GM23338 (cell line): ENCODE measurements at places on chromosomes 16 and 17.
A peak's percentile ranks its signal among the peaks of the same experiment; 100 is the strongest.

GRCh38 chr17:48478224-48479013 is 48.4 kb upstream of the SKAP1 start:
- no peak for DNase-seq

DNA sequence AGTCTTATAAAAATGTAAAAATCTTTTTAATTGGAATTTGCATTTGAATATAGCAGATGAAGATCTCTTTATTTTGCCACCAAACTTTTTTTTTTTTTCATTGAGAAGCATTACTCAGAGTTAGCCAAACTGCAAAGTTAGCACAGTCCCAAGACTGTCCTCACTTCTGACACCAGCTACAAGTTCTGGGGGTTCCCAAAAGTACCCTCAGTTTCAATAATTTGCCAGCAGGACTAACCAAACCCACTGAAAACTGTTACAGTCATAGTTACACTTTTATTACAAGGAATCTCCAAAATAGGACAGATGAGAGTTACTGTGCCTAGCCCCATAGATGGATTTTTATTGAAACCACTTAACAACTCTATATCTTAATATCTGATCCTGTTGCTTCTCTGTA is 144.1 kb downstream of the CHD9 start:
- DNase-seq, result no peak

DNA sequence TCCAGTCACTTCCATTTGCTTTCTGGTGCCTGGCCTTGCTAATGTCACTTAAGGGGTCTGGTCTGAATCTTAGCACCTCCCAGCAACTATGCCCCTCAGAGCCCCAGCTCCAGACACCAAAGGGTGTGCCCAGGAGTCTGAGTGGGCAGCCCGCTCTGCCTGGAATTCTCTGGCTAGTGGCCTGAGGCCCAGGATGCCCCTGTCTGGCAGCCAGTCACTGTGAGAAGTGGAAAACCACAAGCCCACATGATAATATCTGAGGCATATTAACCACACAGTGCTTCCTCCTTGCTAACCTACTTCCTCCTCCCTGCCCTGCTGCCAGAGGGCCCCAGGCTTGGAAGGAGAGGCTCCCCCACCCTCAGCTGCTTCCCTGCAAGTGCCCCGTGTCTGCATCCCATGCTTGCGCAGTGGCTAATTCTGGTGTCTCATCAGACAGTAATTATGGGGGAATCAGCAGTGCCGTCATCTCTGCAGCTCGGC is 14.0 kb downstream of the SRCIN1 start:
- no peak for DNase-seq

DNA sequence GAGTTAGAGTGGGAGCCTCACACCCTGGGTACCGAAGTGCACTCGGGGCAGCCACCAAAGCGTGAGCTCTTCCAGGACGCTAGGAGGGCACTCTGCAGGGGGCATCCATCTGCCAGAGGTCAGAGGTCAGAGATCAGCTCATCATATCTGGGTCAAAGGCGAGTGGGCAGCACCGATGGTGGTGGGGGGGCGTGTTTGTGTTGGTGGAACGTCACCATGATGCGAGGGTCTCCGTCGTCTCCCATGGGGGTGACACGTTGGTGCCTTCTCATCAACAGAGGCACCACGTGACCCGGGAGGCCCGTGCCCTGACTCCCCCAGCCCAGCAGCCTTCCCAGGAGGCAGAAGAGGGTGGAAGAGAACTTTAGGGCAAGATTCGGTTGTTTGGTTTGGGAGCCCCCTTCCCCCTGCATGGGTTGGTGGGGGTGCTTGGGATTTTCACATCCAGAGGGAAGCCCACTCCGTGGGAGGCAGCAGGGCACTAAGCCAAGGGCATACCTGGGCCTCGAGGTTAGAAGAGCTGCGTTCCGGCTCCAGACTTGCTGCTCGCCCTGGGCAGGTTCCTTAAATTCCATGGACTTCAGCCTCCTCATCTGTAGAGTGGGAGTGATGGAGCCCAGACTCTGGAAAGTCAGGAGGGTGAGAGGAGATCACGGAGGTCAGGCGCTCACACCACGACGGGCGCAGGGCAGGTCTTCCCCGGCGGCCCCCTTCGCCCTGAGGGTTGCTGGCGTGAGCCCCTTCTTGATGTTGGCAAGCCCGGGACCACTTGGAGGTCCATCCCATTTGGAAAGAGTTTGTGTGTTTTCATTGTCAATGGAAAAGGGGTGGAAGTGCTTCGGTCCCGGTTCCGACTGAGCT is 14.0 kb downstream of the CRISPLD2 start:
- no peak for DNase-seq

- no peak for DNase-seq
Measured at GRCh38 chr16:75502916-75503605, 7.8 kb upstream of the CHST6 start.

DNA sequence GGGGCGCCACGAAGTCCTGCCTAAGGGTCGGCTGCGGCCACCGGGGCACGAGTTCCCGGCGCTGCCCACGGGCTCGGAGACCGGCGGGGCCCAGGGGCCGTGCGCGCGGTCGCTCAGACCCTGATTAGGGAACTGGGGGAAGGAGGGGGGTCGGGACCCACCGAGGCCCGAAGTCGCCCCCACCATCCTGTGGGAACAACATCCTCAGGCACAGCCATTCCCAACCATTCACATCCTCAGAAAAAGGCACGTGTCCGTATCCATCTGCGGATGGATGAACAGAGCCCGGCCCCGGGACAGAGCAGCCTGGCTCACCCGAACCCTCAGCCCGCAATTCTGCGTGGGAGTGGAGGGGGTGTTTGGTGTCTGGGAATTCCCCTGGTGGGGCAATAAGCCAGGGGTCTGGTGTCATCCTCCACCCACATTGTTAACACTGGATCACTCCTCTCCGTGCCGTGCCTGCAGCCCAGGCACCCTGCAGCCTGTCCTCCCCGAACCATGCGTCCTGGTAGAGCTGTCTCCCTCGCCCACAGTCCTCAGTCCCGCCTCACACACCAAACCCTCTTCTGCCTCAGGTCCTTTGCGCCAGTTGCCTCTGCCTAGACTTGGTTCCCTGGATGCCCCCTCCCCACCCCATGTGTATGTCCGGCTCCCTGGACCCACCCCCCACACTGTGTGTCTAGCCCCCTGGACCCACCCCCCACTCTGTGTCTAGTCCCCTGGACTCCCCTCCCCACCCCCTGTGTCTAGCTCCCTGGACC is 789 bp upstream of the CCDC57 start:
- peak; percentile 66 for DNase-seq

DNA sequence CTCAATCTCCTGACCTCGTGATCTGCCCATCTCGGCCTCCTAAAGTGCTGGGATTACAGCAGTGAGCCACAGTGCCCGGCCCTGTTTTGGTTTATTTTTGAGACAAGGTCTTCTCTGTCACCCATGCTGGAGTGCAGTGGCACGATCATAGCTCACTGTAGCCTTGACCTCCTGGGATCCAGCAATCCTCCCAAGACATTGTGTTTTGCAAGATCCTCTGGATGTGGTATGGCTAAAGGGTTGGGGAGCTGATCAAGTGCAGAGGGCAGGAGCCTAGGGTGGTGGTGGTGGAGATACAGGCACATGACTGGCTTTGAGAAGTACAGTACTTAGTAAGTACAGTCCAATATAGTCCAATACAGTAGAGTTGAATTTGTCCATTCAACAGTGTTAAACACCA is 16.6 kb upstream of the TNS4 start:
- DNase-seq, result no peak

DNA sequence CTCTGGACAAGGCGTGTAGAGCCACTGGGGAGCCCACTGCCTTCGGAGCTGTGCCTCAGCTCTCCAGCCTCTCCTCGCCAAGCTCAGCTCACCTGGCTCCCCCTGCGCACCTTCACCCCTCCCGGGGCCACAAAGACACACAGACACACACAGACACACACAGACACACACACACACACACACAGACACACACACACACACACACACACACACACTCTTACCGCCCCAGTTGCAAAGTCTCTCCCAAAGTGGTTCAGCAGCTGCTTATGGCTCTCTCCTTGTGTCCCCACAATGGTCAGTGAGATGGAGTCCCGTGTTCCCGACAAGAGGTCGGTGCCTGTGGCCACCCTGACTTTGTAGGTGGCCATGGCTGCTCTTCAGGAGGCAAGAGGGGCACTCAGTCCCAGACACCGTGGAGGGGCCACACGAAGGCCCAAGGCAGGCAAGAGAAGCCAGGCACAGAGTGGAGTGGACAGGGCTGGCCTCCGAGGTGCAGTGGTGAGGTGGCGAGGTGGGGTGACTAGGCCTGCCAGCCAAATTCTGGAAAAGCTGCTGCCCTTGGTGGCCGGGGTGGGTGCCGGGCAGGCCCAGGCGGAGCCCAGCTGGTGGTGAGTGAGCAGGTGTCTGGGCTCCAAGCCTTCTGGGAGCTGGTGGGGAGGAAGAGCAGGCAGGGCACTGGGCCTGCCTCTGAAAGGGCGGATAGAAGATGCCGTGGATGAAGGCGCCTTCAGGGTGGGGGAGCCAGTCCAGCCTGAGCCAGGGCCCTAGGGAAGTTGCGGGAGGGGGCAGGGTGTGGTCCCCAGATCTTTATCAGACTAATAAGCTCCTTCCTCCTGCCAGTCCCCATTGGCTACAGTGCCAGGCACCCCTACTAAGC is at the start of gene ALOX12B:
ALOX12B (minus strand) TSS at position 642 of the 877 bp plus-strand sequence; CDS start at position 368, 274 bp downstream.
- no peak for DNase-seq

DNA sequence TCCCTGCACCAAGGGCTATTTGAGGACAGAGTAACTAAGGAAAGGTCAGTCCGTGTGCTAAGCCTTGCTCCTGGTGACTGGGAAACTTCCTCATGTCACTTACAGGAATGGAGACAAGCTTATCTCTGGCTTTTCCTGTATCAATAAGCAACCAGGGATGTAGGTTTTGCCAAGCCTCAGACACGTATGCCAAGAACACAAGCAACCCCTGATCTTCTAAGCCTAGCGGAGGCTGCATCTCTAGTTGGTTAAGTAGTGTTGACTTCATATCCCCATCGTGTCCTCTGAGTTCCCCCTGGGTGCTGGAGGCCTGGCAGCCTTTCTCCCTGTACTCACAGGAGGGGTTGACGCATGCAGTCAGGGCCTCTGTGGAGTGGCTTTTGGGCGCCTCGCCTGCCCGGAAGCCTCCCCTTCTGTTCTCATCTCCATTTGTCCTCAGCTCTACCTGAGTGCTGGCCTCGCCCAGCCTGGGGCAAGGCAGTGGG is 1.4 kb upstream of the C1QTNF1 start:
- no peak for DNase-seq

DNA sequence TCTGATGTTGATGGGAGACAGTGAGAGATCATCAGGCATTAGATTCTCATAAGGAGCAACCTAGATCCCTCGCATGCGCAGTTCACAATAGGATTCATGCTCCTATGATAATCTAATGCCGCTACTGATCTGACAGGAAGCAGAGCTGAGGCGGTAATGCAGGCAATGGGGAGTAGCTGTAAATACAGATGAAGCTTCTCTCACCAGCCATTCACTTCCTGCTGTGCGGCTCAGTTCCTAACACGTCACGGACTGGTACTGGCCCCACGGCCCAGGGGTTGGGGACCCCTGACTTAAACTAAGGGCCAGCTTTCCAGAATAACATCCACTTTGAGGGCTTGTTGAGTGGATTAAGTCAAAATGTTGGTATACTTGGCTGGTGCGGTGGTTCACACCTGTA is 2.6 kb upstream of the TMEM219 start:
- DNase-seq, result no peak

DNA sequence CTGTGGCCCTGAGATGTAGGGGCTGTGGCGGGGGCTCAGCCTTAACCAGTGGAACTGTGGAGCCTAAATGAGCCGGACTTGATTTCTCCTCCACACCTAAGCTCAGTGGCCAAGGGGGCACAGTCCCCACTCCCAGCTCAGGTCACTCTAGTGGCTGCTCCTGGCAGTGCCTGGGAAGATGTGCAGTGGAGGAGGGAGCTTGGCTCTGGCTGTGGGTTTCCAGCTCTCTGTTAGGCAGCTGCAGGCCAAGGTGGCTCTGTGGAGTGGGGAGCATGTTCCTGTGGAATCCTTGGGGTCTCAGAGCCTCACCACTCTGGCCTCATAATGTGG is 76.3 kb downstream of the AMFR start:
- no peak for DNase-seq

GRCh38 chr16:85215478-85216118 is 103.3 kb upstream of the CIBAR2 start:
- DNase-seq, result no peak
